ENCODE measurements at places on chromosomes 12 and 14. TPM values are rescaled to one million over a fixed set of nuclear protein-coding genes. Genes with fewer than 3 reads are reported as not detected.

DNA sequence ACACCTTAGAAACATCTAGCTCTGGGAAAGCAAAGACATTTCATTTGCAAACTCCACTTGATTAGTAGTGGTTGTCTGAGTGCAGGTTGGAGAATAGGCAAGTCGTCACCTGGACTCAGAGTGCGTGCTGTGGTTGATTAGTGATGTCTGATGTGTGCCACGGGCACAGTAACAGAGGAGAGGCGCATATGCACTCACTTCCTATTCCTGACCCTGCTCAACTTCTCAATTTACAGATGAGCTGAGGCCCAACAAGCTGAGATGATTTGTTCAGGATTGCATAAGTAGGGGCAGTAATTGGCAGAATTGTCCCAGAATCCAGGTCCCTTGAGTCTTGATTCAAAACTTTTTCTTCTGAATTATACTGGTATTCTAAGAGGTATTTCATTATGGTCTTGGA lies 44.9 kb downstream of the ADCK1 start:
- no peak for DNase-seq

DNA sequence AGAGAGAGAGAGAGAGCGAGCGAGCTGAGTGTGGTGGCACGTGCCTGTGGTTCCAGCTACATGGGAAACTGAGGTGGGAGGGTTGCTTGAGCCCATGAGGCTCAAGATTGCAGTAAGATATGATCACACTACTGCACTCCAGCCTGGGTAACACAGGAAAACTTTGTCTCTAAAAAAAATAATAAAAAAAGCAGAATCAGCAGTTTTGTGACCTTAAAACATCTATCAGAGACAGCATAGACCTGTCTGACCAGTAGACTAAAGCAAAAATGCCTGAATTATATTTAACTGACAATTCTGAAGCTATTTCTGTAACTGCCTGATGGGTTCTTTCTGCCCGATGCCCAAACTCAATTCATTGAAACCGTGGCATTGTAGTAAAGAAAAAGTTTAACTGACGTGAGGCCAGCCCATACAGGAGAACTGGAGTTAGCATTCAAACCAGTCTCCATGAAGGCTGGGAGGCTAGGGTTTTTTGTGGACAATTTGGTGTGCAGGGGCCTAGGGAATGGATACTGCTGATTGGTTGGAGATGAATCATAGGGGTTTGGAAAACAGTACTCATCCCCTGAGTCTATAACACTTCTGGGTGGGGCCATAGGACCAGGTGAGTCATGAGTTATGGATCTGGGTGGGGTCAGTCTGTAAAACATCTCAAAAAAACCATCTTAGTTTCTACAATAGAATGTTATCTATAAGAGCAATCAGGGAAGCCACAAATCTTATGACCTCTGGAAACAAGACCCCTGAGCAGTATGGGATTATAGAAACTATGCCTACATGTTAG lies 8.0 kb upstream of the RASSF8 start:
- DNase-seq, result no peak

GRCh38 chr12:3122841-3123678 lies 45.9 kb downstream of the TSPAN9 start:
- no peak for DNase-seq

DNA sequence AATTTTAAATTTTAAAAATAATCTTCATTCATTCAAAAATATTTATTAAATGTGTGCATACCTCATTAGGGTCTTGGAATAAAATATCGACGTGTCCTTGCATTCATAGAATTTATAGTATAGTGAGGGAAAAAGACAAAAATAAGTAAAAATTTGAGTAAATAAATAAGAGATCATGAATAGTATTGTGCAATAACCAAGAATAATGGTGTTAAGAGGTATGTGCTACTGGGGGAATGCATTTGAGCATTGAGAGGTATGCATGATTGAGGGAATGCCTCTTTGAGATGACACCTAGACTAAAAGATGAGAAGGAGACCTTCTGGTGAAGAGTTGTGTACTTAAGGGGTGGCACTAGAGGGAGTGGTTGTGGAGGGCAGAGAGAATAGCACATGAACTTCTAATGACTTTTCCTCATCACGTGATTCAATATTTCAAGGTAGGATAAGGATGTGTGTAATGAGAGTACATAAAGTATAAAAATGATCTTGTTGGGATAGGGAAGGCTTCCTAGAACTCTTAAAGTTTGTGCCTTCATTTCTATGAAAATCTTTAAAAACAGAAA lies 18.8 kb upstream of the CATSPERB start:
- no peak for DNase-seq

GRCh38 chr14:22227084-22227483 lies 361.9 kb downstream of the DAD1 start:
- no peak for DNase-seq

The PDZRN4 gene
- not detected for total RNA-seq

GRCh38 chr14:99749142-99749541 lies 44.1 kb upstream of the EML1 start:
- DNase-seq, result no peak

GRCh38 chr12:108689314-108690190 lies 41.8 kb downstream of the CORO1C start:
- DNase-seq, result peak; percentile 58

DNA sequence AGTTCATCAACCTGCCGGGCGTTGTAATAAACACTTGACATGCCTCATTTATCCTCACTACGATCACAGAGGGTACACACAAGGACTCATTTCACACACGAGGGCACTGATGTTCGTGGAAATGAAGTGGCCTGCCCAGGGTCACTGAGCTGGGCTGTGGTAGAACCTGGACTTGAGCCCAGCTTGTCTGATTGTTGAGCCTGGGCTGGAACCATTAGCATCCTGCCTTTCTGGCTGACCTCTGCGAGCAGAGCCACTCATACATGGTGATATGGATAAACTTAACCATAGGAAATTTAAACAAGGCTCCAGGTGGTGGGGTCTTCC lies 16.6 kb upstream of the JDP2 start:
- DNase-seq, result no peak

- DNase-seq, result no peak
Measured at GRCh38 chr12:18153826-18154225, 63.8 kb upstream of the RERGL start.

The DTX1 gene
- total RNA-seq, result 1.1 TPM
